ENCODE measurements at places on chromosomes 6 and 20. TPM values are rescaled to one million over a fixed set of nuclear protein-coding genes. Genes with fewer than 3 reads are reported as not detected.

Gene RAET1E
- total RNA-seq: 1.0 TPM

Gene DNAAF9
- total RNA-seq: 13.6 TPM

Gene NOX3
- total RNA-seq: not detected

Gene SLC17A2
- not detected for total RNA-seq

Gene GSTA3
- not detected for total RNA-seq

Gene CRIP3
- 2.1 TPM for total RNA-seq

All from skeletal muscle tissue (tissue), 5 donors.